Vagina (tissue), 2 donors: ENCODE measurements at places on chromosomes 16 and 17.

GRCh38 chr16:77721752-77722308 is 484 bp upstream of the NUDT7 start:
- H3K27me3 ChIP-seq, result no peaks in the 10 kb centered on the region
- no peaks in the 10 kb centered on the region for H3K36me3 ChIP-seq
- no peak overlapping the region for H3K27ac ChIP-seq
- H3K4me1 ChIP-seq, result peaks cover 14% of the 10 kb centered on the region
- DNase-seq, result no peak
- peak overlapping the region; percentile 70 for H3K4me3 ChIP-seq

DNA sequence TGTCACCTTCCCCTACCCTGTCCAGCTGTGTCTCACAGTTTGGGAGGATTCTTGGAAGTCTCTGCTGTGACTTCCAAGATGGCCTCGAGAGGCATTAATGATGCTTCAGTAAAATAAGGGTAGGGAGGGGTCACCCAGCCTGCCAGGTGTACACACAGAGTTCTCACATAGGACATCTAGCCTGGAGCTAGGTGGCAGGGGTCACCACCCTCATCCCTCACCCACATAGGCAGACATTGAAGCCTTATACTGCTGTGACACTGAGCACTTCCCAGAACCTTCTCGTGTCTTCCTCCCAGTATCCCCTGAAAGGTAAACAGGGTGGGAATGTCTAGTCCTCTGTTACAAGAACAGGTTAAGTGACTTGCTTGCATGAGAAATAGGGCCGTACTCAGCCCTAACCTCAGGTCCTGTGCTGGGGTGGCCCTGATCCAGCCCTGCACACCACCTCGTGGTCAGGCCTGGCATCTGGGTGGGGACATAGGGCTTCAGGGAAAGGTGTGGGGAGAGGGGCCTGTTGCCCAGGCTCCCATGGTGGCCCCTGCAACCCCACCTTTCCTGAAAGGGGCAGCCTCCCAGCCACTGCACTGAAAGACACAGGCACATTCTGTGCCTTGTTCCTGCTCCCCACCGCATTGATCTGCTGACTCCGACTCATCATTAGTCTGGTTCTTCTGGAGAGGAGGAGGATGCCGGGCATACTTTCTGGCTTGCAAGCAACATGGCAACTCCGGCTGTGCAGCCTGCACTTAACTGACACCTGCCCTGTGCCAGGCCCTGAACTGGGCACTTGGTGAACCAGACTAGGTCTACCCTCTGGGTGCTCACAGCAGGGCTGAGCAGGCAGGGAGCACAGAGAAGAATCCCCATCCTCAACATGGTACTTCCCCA is 3.6 kb upstream of the MMP15 start:
- H3K36me3 ChIP-seq, result no peaks in the 10 kb centered on the region
- H3K4me1 ChIP-seq, result peaks cover 39% of the 10 kb centered on the region
- no peaks in the 10 kb centered on the region for H3K27me3 ChIP-seq
- no peak overlapping the region for H3K4me3 ChIP-seq
- peak overlapping the region; percentile 3 for H3K27ac ChIP-seq

DNA sequence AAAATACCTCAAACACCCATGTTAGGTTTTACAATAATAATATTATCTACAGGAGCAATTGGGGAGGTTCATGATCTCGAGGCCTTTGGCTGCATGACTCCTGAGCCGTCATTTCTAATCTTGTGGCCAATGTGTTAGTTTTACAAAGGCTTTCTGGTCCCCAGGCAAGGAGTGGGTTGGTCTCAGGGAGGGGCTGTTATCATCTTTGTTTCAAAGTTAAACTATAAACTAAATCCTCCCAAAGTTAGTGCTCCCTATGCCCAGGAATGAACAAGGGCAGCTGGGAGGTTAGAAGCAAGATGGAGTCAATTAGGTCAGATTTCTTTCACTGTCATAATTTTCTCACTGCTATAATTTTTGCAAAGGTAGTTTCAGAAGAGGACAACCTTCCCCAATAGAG is 9.1 kb upstream of the CCL5 start:
- no peaks in the 10 kb centered on the region for H3K36me3 ChIP-seq
- H3K27ac ChIP-seq, result no peak overlapping the region
- H3K27me3 ChIP-seq, result no peaks in the 10 kb centered on the region
- DNase-seq, result no peak

GRCh38 chr17:2044263-2044894 is 2.6 kb downstream of the OVCA2 start:
- peaks cover 27% of the 10 kb centered on the region for H3K4me1 ChIP-seq
- DNase-seq, result no peak
- no peaks in the 10 kb centered on the region for H3K27me3 ChIP-seq
- H3K36me3 ChIP-seq, result no peaks in the 10 kb centered on the region

DNA sequence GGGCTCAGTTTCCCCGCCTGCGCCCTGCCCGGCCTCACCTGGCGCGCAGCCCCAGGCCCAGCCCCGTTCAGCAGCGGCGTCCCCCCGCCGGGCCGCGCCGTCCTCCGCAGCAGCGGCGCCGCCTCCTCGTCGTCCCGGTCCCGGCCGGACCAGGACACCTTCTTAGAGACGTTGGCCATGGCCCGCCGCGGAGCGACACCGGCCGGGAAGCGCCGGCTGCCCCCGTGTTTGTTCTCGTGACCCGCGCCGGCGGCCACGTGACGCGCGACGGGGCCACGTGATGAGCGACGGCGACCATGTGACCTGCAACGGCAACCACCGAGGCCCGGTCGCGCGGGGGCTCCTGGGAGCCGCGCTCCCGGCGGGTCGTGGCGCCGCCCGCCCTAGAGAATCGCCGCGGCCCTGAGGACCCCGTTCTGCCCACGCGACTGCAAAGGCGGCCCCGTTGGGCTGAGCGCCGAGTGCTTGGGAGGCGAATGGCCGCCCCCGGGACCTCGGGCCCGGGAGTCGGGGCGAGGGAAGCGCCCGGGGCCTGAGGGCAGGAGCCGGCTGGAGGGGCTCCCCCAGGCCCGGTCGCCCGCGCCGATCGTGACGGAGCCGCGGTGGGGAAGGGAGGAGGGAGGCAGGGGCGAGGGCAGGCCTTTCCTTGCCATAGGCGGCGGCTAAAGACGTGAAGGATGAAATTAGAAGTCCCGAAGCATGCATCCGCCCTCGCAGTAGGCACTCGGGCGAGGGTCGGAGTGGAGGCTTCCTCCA is at the start of gene CLCN7:
Gene CLCN7 (minus strand): TSS at position 233 of the 756 bp plus-strand sequence. CDS start 54 bp downstream, at position 179.
- H3K27ac ChIP-seq, result peak within 1 kb of the TSS; percentile 93
- peaks cover 33% of the 10 kb centered on the region for H3K4me1 ChIP-seq
- no peaks in the 10 kb centered on the region for H3K27me3 ChIP-seq
- no peak for DNase-seq

- H3K36me3 ChIP-seq, result no peaks in the 10 kb centered on the region
- H3K4me1 ChIP-seq, result peaks cover 7% of the 10 kb centered on the region
- no peaks in the 10 kb centered on the region for H3K27me3 ChIP-seq
- H3K27ac ChIP-seq, result no peak overlapping the region
These were observed 16.5 kb downstream of the SCNN1B start for GRCh38 chr16:23318639-23319038.

- no peak for DNase-seq
- no peak overlapping the region for H3K27ac ChIP-seq
- H3K27me3 ChIP-seq, result no peaks in the 10 kb centered on the region
- H3K4me3 ChIP-seq, result no peak overlapping the region
These were observed 11.0 kb downstream of the ZNF276 start for GRCh38 chr16:89732142-89732917.

- peak overlapping the region; percentile 8 for H3K27ac ChIP-seq
- H3K36me3 ChIP-seq, result no peaks in the 10 kb centered on the region
- DNase-seq, result no peak
- H3K27me3 ChIP-seq, result no peaks in the 10 kb centered on the region
- H3K4me1 ChIP-seq, result peaks cover 43% of the 10 kb centered on the region
- H3K4me3 ChIP-seq, result no peak overlapping the region
These were observed 83.7 kb upstream of the ZNF469 start for GRCh38 chr16:88298833-88299745.

DNA sequence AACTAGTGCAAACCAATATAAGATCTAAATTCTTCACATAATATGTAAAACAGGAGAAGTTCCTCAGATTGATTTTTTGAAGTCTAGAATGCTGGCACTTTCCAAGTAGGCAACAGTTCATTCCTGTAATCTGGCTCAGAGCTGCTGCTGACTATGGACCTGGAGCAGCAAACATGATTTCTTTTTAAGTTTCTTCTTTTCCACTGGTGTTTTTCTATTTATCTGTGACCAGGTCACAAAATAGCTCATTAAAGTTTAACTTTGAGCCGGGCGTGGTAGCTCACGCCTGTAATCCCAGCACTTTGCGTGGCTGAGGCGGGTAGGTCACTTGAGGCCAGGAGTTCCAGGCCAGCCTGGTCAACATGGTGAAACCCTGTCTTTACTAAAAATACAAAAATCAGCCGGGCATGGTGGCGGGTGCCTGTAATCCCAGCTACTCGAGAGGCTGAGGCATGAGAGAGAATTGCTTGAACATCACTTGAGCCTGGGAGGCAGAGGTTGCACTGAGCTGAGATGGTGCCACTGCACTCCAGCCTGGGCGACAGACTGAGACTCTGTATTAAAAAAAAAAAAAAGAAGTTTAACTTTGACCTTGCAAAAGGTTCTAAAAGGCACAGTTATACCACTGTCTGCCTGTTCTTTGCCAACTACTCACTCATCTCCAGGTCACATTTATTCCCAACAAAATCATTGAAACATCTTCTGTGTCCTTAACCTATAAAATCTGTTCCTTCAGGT is 29.4 kb upstream of the SLC13A2 start:
- H3K27ac ChIP-seq, result no peak overlapping the region
- H3K4me3 ChIP-seq, result no peak overlapping the region
- no peaks in the 10 kb centered on the region for H3K36me3 ChIP-seq
- H3K27me3 ChIP-seq, result no peaks in the 10 kb centered on the region

- H3K4me3 ChIP-seq, result no peak overlapping the region
- no peak overlapping the region for H3K27ac ChIP-seq
- H3K4me1 ChIP-seq, result peaks cover 40% of the 10 kb centered on the region
- no peaks in the 10 kb centered on the region for H3K36me3 ChIP-seq
- H3K27me3 ChIP-seq, result peaks cover 28% of the 10 kb centered on the region
- DNase-seq, result no peak
These were observed 3.7 kb downstream of the DLX4 start for GRCh38 chr17:49972486-49973270.

DNA sequence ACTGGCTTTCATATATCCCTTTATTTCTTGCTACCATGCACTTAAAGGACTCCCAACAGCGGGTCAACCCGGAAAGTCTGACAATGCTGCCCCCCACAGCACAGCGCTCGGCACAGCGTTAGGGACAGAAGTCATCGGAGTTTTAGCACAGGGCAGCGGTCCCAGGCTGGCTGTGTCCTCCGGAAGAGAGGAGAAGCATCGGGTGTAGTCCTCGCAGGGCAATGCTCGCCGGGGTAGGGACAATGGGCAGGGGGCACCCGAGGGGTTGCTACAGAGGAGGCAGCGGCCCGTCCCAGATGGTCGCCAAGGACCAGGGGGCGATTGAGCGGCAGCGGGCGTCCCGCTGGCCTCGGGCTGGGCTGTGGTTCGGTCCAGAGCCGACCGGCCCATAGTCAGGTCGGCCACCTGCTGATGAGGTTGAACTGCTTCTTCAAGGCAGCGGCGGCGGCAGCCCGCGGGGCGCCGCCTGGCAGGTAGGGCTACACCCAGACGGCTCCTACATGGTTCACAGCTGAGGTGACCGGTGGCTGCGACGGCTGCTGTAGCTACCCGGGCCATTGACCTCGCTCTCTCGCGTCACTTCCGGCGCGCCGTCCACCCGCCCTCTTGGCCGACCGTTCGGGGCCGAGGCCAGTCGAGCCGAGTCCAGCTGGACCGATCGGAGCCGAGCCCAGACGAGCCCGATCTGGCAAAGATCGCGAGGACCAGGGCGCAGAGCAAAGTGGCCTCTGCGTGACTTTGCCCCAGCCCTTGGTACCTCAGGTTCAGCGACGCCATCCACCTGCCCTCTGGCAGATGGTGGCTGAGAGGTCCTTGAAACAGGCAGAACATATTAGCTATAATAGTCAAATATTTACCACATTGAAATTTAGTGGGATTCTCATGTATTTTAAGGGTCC is 4.7 kb upstream of the LCMT1 start:
- H3K27me3 ChIP-seq, result no peaks in the 10 kb centered on the region
- DNase-seq, result no peak
- peak overlapping the region; percentile 82 for H3K4me3 ChIP-seq
- H3K36me3 ChIP-seq, result no peaks in the 10 kb centered on the region

DNA sequence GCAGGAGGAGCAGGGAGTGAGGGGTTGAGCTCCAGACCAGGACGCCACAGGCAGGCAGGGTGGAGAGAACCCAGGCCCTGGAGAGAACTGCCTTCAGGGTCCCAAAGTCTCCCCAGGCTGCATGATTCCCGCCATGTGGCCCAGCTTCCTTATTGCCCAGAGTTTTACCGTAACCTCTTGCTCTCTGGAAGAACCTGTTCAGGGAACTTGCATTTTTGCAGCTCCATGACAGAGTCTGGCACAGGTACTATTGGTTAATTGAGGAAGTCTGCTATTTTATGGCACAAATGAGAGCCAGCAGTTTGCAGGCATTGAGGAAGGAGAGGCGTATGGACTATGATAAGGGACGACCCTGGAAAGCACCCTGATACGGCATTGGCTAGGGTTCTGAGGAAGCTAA is 11.6 kb upstream of the NOS2 start:
- no peaks in the 10 kb centered on the region for H3K4me1 ChIP-seq
- no peak overlapping the region for H3K4me3 ChIP-seq
- DNase-seq, result no peak

GRCh38 chr17:57604771-57605674 is 140.1 kb downstream of the CCDC182 start:
- peak overlapping the region; percentile 51 for H3K27ac ChIP-seq
- peaks cover 37% of the 10 kb centered on the region for H3K4me1 ChIP-seq
- H3K27me3 ChIP-seq, result no peaks in the 10 kb centered on the region
- peak overlapping the region; percentile 29 for H3K4me3 ChIP-seq
- DNase-seq, result no peak

GRCh38 chr16:80369138-80369958 is 171.4 kb upstream of the DYNLRB2 start:
- no peak overlapping the region for H3K4me3 ChIP-seq
- H3K4me1 ChIP-seq, result no peaks in the 10 kb centered on the region
- H3K27me3 ChIP-seq, result no peaks in the 10 kb centered on the region
- H3K27ac ChIP-seq, result no peak overlapping the region
- no peaks in the 10 kb centered on the region for H3K36me3 ChIP-seq
- DNase-seq, result no peak

DNA sequence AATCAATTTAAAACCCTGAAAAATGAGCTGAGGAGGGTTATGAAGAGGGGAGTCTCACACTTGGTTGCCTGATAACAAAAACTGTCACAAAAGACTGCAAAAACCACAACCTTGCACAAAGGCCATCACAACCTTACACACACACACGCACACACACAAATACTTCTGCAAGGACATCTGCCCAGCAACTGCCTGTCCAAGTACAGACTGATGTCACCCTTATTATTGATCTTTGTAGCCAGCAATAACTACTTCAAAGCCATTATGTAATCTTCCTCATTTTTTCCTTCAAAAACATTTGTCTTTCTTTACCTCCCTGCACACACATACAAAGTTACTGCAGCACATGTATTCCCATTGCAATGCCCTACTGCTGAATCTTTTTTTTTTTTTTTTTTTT is 253.2 kb upstream of the HSBP1 start:
- no peak for DNase-seq
- H3K27me3 ChIP-seq, result no peaks in the 10 kb centered on the region
- no peak overlapping the region for H3K27ac ChIP-seq
- H3K36me3 ChIP-seq, result no peaks in the 10 kb centered on the region
- H3K4me3 ChIP-seq, result no peak overlapping the region

GRCh38 chr17:17200831-17201230 is 5.3 kb downstream of the PLD6 start:
- H3K27ac ChIP-seq, result peak overlapping the region; percentile 76
- peaks cover 51% of the 10 kb centered on the region for H3K4me1 ChIP-seq
- H3K36me3 ChIP-seq, result no peaks in the 10 kb centered on the region

GRCh38 chr16:1261131-1261892 is 5.4 kb downstream of the TPSD1 start:
- H3K36me3 ChIP-seq, result no peaks in the 10 kb centered on the region
- no peak overlapping the region for H3K27ac ChIP-seq
- H3K27me3 ChIP-seq, result peaks cover 8% of the 10 kb centered on the region
- no peak for DNase-seq
- H3K4me3 ChIP-seq, result no peak overlapping the region

GRCh38 chr16:29986931-29987330 is 8.5 kb downstream of the HIRIP3 start:
- H3K4me3 ChIP-seq, result no peak overlapping the region
- DNase-seq, result no peak
